ENCODE measurements at places on chromosomes 4 and X.

GRCh38 chr4:47741200-47741599, 96.7 kb downstream of the CORIN start:
- no peak for DNase-seq

DNA sequence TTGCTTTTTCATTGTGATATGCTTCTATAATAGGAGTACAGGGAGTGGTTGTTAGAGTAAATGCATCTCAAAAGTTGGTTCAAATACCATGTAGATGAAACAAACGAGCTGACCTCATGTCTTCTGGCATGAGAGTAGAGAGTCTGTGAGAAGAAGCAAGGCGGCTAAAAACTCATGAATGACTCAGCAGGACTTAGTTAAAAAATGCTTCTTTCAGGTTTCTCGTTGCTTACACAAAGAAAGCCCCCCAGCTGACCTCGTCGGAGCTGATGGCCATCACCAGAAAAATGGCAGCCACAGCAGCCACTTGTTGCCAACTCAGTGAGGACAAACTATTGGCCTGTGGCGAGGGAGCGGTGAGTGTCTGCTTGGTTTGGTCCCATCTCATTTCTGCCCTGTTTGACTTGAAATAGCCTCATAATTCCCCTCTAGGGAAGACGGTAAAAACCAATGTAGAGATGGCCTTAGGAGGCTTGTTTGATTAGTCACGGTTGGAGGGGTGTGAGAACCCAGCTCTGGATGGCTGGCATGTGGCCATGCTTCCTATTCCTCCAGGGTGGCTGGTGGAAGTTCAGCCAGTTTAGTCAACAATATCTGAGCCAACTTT, 14.5 kb downstream of the AFP start:
- DNase-seq, result peak; percentile 38

GRCh38 chrX:45696736-45697135, 496.1 kb upstream of the DIPK2B start:
- no peak for DNase-seq

GRCh38 chrX:74420196-74421035, 877 bp upstream of the SLC16A2 start:
- peak; percentile 64 for DNase-seq
